ENCODE measurements at places on chromosomes 7 and 10.

- no peak for DNase-seq
Observed at GRCh38 chr10:71359364-71360046, 37.2 kb upstream of the CDH23 start.

GRCh38 chr7:95794917-95795515, 22.7 kb downstream of the DYNC1I1 start:
- DNase-seq = no peak

- no peak for DNase-seq
Observed at GRCh38 chr10:124591123-124591495, 129.5 kb downstream of the LHPP start.

DNA sequence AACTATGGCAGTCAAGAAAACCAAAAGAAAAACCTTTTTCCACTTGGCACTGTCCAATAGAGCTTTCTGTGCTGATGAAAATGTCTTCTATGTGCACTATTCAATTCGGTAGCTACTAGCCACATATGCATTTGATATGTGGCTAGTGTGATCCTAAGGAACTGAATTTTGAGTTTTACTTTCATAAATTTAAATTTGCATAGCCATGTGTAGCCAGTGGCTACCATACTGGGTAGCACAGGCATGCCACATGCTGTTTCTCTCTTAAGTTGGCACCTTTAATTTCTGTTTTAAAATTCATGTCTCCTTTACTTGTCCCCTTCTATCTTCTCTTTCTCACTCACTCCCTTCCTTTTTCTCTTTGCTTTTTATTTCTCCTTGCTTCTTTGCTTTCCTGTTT, 455.7 kb downstream of the AUTS2 start:
- DNase-seq = no peak

Measured in mucosa of descending colon (tissue), 3 donors.